ENCODE measurements at places on chromosomes 6 and 20. TPM values are rescaled to one million over a fixed set of nuclear protein-coding genes. Genes with fewer than 3 reads are reported as not detected.

DNA sequence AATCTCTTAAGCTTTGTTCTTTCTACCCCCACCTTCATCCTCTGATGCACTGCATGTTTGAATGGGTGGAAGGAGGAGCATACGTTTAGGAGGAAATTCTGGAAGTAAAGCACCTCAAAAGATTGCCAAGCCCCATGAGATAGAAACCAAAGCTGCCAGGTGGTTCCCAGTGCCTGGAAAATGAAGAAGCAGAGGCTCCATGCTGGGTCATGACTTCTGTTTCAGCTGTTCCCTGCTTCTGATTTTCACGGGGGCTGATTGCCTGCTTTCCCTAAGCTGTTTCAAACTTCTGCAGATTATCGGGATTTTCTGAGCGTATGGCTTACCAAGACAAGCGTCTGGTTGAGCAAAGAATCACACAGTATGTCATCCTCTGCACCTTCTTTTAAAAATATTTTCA lies 87.5 kb upstream of the SYNDIG1 start:
- no peak for DNase-seq

GRCh38 chr6:52284131-52284459 lies 447 bp downstream of the MCM3 start:
- DNase-seq: peak; percentile 47

GRCh38 chr6:119172824-119173223 lies 94.4 kb upstream of the FAM184A start:
- DNase-seq: peak; percentile 25

- DNase-seq: no peak
Measured at GRCh38 chr6:155406801-155407200, 48.8 kb downstream of the NOX3 start.

GRCh38 chr6:83603551-83603950 lies 91.2 kb downstream of the PRSS35 start:
- DNase-seq: no peak

GRCh38 chr6:119170103-119170446 lies 91.6 kb upstream of the FAM184A start:
- DNase-seq: no peak

DNA sequence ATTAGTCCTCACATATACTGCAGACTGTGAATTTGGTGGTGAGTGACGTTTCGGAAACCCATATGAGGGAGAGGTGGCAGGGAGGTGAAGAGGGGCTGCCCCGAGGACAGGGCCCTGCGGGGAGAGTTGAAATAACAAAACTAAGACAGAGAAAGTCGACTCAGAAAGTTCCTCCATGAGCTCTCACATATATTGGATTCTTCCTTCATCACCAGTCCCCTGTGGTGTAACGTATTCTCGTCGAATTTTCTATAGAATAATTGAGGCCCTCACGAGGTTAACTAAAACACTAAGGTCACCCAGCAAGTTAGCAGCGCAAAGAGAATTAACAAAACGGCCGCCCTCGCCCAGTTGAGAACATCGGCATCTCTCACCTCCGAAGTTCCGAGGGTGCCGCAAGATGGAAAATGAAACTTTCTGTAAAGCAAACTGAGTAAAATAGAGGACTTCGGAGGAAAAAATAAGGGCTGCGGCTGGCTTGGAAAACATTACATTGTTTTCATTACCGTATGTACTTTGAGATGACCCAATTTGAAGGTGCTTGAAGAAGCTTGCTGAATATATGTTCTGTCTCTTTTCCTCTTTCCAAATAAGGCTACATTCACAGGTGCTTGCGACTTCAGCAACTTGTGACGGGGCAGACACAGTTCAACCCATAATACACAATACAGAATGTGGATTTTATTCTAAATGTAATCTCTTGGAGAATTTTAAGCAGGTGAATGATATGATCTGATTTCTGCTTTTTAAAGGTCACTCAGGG lies 490.9 kb upstream of the JARID2 start:
- DNase-seq: no peak

DNA sequence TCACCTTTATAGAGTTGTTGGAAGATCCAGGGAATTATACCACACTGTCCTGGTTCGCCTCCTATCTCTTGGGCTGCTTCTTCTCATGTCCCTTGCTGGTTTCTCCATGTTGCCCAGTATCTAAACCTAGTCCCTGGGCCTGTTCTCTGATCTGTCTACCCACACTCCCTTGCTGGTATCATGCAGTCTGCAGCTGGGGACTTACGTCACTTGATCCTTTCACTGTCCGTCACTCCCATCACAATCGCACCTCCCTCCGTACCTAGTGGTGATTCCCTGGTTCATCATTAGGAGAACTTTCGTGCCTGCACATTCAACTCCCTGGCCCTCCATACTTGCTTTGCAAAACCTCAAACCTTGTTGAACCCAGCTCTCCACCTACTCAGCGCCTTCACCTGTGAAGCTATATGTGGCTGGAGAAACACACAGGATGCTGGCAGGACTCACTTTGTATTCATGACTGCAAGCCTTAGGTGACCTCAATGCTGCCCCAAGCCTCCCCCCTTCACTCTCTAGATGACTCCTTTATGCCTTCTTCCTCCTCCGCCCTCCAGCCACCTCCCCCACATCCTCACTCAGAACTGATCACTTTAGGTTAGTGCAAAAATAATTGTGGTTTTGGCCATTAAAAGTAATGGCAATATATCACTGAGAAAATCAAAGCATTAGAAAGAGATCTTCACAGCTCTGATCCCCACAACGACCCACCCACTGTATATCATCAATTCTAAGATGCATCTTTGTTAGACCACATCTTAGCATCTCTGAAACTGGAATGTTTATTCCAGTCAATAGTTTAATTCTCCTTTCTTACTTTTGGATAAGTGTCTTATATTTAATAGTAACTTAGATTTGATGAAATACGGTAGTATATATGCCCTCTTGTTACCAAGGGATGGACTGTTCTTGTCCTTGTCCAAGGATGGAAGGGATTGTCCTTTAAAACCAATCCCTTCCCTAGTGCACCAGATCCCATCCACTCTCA lies 26.4 kb downstream of the GDAP1L1 start:
- DNase-seq: no peak

GRCh38 chr6:139472351-139473015 lies 98.0 kb upstream of the CITED2 start:
- no peak for DNase-seq

- DNase-seq: no peak
Measured at GRCh38 chr6:154872542-154873114, 122.5 kb upstream of the TIAM2 start.

- peak; percentile 38 for DNase-seq
Measured at GRCh38 chr6:26195924-26196845, 109.0 kb downstream of the HFE start.

DNA sequence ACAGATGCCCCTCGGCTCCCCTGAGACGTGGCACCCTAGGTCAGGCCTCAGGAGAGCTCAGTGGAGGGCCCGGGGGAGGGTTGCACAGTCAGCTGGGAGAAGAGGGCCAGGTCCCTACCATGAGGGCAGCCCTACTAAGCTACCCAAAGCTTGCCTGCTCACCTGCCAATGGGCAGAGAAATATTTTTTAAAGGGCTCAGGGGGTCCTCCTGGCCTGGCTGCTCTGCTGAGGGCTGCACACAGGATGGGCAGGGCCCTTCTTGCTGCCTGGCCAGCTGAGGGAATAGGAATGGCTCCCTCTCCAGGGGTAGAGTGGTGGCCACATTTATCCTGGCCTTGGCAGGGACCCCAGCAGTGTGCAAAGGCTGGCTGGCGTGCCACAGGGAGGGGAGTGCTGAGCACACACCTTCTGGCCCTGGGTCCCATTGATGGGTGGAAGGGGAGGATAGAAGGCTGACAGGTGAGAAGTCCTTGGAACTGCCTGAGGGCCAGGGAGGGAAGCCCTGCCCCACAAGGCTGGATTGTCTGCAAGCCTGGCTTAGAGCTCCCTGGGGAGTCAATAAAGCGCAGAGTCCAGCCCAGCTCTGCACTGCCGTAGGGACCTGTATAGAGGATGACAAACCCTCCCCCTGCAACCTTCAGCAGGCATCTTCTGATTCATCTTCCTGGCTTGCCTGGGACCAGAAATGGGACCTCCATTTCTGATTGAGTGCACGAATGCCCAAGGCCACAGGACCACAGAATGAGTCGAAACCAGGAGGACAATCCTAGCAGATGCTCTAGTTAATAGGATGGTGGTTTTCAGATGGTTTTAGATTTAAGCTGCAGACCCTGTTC lies 62.1 kb downstream of the NOL4L start:
- no peak for DNase-seq

- DNase-seq: no peak
Measured at GRCh38 chr20:1866834-1867233, 28.4 kb upstream of the SIRPA start.

- no peak for DNase-seq
Measured at GRCh38 chr20:63093966-63094766, 87.4 kb upstream of the BHLHE23 start.

Gene DEFB119
- not detected for total RNA-seq

Gene SCUBE3
- 2.4 TPM for total RNA-seq

Gene REM1
- not detected for total RNA-seq

Gene CTSZ
- total RNA-seq: 191 TPM

Gene ULBP1
- 0.86 TPM for total RNA-seq

Gene TCP11
- total RNA-seq: 1.7 TPM

All from PC-3 (cell line).